ENCODE measurements at places on chromosomes 11 and 22.
A peak's percentile ranks its signal among the peaks of the same experiment; 100 is the strongest.

DNA sequence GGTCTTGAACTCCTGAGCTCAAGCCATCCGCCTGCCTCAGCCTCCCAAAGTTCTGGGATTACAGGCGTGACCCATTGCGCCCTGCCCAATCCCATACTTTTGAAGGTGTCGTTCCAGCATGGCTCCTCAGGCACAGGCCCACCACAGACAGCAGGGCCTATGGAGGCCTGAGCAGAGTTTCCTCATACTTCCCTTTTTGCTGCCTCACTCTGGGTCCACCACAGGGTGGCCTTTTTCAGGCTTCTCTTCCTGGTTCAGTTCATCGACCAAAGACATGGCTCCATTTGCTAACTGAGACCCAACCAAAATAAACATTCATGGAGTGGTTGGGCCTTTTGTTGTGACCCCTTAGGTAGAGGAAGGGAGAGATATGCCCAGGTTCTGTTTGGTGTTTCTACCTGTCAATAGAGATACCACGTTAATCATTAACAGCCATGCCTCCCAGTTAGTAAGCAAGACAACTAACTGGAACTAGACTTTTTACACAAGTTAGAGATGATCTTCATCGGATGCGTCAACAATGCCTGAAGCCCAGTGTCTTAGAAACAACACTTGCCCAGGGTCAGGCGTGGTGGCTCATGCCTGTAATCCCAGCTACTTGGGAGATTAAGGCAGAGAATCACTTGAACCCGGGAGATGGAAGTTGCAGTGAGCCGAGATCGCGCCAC is 35.1 kb downstream of the TRIOBP start:
- peaks cover 10% of the 10 kb centered on the region for H3K4me1 ChIP-seq
- DNase-seq = no peak
- no peak overlapping the region for H3K4me3 ChIP-seq
- no peak overlapping the region for H3K27ac ChIP-seq

DNA sequence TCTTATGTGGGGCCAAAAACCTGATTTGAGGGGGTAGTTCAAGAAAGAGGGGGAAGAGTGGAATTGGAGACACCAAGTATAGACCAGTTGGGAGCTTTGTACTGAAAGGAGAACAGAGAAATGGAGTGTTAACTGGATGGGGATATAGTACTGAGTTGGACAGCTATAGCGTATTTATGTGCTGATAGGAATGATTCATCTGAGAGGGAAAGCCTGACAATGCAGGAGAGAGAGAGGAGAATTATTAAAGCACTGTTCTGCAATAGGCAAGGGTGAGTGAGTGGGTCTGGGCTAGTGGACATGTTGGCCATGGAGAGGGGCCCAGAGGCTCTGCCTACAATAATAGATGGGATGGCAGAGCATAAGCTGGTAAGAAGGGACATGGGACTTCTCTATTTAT is 52.9 kb upstream of the PITPNB start:
- H3K27me3 ChIP-seq = no peaks in the 10 kb centered on the region
- no peak overlapping the region for H3K4me3 ChIP-seq
- no peaks in the 10 kb centered on the region for H3K36me3 ChIP-seq
- no peak for DNase-seq
- H3K4me1 ChIP-seq = peaks cover 4% of the 10 kb centered on the region

GRCh38 chr11:555227-555779 is 5.2 kb downstream of the LMNTD2 start:
- H3K4me1 ChIP-seq = peaks cover 14% of the 10 kb centered on the region
- no peaks in the 10 kb centered on the region for H3K36me3 ChIP-seq
- H3K4me3 ChIP-seq = peak overlapping the region; percentile 48
- DNase-seq = no peak

- no peaks in the 10 kb centered on the region for H3K36me3 ChIP-seq
- no peaks in the 10 kb centered on the region for H3K27me3 ChIP-seq
These were observed 336.6 kb upstream of the API5 start for GRCh38 chr11:42975180-42975529.

DNA sequence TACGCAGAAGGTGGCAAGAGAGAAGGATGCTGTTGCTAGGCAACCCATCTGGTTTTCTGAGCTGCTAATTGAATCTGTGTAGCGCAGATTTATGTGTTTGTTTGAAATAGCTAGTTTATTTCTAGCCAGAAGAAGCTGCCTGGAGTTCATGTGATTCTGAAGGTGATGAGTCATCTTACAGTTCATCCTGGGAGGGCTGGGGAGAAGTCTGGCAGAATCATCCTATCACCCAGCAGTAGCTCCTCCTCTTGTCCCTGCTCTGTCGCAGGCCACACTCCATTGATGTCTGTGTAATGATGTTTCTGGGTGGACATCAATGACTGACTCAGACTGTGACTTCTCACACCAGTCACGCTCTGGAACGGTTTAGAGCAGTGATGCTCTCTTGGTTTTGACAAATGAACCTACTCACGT is 4.8 kb upstream of the FBXO7 start:
- H3K4me1 ChIP-seq = peaks cover 6% of the 10 kb centered on the region
- H3K27ac ChIP-seq = no peak overlapping the region
- DNase-seq = no peak
- H3K36me3 ChIP-seq = no peaks in the 10 kb centered on the region
- H3K4me3 ChIP-seq = no peak overlapping the region

GRCh38 chr11:134266440-134266839 is 9.7 kb upstream of the GLB1L3 start:
- H3K4me1 ChIP-seq = no peaks in the 10 kb centered on the region
- H3K4me3 ChIP-seq = no peak overlapping the region
- no peak overlapping the region for H3K27ac ChIP-seq

DNA sequence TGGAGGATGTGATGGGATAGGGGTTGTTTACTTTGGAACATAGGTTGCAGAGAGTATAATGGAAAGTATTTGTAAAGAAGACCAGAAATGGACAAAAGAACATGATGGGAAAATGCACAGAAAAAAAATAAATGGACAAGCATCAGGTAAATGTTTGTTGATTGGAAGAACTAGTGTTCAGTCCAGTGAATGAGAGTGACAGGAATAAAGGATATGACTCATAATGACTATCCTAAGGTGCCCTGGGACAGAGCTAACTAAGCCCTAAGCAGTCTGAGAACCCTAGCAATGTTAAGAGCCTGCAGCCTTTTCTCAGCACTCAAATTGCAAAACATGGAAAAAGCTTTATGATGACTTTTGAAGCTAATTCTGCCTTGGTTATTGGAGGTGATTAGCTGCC is 732.8 kb upstream of the ANO5 start:
- no peaks in the 10 kb centered on the region for H3K36me3 ChIP-seq
- no peaks in the 10 kb centered on the region for H3K4me1 ChIP-seq
- no peak for DNase-seq
- no peak overlapping the region for H3K4me3 ChIP-seq
- no peaks in the 10 kb centered on the region for H3K27me3 ChIP-seq
- H3K27ac ChIP-seq = no peak overlapping the region

DNA sequence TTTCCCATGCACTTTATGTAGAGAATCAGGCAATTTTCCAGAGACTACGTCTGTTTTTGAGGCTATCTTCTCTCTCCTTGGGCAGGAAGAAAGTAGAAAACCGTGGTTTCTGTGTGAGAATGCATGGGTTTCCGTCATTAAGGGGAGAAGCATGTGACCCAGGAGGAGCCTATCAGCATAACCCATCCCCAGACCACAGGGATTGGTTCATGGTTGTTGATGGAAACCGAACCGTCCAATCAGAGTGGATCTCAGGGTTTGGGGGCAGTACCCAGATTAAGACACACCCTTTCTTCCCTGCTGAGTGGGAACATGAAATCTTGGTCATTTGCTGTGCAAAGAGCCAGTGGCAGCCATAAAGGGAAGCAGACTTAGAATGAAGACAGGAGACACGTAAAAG is 517.8 kb downstream of the MN1 start:
- DNase-seq = no peak
- H3K4me3 ChIP-seq = no peak overlapping the region
- H3K27ac ChIP-seq = no peak overlapping the region
- no peaks in the 10 kb centered on the region for H3K36me3 ChIP-seq

DNA sequence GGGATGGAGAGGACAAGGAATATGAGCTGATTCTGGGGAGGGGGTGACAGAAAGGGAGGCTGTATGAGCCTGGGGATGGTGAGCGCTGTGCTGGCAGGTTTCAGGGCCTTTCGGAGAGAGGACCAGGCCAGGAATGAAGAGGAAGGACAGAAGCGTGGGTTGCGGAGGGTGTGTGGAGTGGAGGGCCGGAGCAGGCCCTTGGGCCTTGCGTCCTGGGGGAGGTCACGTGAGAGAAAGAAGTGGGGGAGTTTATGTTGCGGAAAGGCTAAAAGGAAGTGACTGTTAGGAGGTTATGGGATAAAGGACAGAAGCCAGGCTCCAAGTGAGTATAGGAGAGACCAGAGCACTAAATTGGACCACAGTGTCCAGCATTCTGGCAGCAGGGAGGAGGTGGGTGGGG is 17.5 kb downstream of the BCR start:
- no peaks in the 10 kb centered on the region for H3K36me3 ChIP-seq
- peak overlapping the region; percentile 66 for H3K27ac ChIP-seq
- H3K27me3 ChIP-seq = no peaks in the 10 kb centered on the region
- peaks cover 9% of the 10 kb centered on the region for H3K4me1 ChIP-seq

DNA sequence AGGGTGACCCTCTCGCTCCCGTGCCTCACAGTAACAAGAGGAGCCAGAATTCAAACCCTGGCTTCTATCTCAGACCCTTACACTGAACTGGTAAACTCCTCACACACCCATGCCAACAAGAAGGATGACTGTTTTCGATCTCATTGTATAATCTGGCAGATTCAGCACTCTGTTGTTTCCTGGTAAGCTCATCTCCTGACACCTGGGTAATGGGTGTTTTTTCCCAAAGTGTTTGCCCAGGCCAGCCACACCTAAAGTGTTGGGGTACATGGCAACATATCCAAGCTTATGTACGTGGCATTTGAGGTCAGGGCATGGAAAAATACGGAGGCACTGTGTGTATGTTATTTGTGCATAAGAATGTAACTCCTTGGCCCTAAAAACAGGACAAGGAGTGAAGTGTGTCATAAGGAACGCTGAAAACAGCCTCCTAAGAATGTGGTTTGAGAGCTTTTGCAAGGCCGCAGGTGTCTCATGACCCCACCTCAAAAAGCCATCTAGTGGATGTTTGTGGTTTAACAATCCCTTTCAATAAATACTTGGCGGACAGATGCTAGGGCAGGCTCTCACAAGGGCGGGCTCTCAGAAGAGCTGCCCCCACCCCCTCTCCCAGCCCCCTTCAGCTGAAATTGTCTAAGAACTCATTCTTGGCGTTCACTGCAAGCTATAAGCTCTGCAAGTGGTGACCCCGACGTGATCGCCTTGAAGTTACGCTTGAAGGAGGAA is at the start of gene MS4A15:
Gene MS4A15, plus strand, starts transcription at position 561 of the 726 bp plus-strand sequence. CDS start 6,867 bp downstream, outside the sequence.
- no peak within 1 kb of the TSS for H3K4me3 ChIP-seq
- H3K27me3 ChIP-seq = no peaks in the 10 kb centered on the region
- no peak for DNase-seq
- H3K4me1 ChIP-seq = no peaks in the 10 kb centered on the region
